ENCODE measurements at places on chromosomes 1 and 21.

DNA sequence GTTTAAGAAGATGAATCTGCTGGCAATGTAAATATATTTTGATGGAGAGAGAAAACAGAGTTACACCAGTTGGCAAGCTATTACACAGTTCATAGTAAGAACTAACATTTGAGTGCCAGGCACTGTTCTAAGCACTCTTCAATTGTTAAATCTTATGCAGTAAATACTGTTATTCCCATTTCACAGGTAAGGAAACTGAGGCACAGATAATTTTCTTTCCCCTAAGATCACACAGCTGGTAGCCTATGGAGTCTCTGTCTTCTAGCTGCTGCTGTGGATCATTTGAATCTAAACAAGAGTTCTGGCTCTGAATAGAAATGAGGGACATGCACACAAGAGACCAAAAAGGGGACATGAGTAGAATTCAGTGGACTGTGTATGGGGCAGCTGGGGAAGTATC lies 8.0 kb downstream of the ANGPTL1 start:
- DNase-seq: no peak

- DNase-seq: no peak
Measured at GRCh38 chr1:202862679-202863560, 26.0 kb downstream of the RABIF start.

GRCh38 chr1:162169031-162169790 lies 99.7 kb downstream of the NOS1AP start:
- no peak for DNase-seq

- DNase-seq: no peak
Measured at GRCh38 chr1:235101558-235102258, 26.9 kb downstream of the TOMM20 start.

DNA sequence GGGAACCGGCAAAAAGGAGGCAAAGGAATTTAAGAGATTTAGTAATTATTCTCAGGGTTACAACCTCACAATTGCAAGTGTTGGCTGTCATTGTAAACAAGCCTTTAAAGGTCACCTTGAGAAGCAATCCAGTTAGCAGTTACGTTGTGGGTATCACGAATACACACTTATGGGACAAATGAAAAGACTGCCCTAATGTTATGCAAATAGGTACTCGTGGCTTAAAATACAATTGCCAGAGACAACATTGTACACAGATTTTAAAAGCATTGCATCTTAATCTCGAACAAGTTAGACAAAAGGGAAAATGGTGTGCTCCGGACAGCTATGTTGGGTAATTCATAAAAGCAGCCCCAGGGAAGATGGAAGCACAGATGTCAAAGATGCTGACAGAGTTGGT lies 120.5 kb upstream of the ZC3H12A start:
- DNase-seq: no peak

DNA sequence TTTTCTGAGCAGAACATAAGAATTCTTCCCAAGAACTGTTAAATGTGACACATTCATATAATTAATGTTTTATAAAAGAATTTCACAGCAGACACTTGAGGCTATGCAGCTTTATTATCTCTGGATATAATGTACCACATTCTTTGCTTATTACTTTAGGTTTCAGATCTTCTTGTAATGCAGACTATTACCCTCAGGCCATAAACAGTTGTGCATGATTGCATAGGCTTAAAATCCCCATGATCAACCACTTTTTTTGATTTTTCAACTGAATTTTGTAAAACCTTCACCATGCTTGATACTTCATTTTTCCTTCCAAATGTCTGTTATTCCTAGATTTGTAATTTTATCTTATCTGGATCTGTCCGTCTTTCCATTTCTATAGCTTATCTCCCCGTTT lies 1355.7 kb downstream of the BRINP3 start:
- DNase-seq: no peak

- no peak for DNase-seq
Measured at GRCh38 chr1:9265037-9265436, 27.7 kb upstream of the SPSB1 start.

DNA sequence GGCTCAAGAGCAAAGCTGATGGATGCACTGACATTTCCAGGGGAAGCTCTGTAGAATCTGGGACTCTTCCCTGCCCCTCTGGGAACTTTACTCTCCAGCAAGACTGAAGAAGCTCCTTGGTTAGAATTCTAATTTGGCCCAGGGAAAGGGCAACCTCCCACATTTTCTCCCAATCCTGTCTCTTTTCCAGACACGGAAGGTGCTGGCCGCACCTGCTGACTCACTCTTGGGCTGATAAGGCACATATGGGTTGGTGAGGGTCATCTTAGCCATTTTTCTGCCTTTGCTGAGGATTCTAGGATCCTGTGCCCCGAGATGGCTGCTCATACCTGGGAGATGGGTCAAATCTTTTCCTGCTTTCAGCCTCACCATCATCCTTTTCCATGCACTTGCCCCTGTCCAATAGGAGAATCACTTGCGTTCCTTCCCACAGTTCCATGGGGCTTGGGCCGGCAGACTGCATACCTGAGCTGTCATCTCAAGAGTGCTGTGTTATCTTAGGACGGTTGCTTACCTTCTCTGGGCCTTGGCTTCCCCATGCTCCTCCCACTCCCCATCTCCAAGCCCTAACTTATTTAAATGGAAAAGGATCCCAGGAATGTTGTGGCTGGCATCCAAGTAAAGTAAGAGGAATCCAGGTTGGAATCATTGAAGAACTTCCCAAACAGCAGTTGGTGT lies 1.3 kb downstream of the TINAGL1 start:
- no peak for DNase-seq

DNA sequence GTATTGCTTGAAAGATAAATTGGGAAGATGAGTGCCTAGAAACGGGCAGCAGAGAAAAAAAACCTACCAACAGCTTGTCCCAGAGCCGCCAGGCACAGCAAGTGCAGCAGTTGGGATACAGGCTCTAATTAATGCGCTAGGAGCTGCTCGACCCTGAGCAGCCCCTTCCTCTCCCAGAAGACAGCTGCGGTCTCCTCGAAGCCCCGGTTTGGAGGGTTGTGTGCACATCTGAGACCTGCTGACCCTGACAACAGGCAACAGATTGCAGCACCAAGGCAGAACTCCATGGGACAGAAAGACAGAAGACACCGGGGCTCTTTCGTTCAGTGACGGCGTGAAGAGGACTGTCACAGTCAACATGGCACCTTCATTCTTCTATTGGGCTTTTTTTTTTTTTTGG lies 101.4 kb downstream of the TSEN15 start:
- no peak for DNase-seq

GRCh38 chr1:154405747-154406571 lies 816 bp downstream of the IL6R start:
- DNase-seq: peak; percentile 56
